ENCODE measurements at places on chromosomes 2 and 18.

GRCh38 chr2:101893681-101894381 lies 97.9 kb upstream of the IL1R2 start:
- DNase-seq, result no peak

GRCh38 chr2:70458661-70459060 lies 95.0 kb downstream of the TGFA start:
- no peak for DNase-seq

GRCh38 chr2:98472961-98473746 lies 28.5 kb downstream of the INPP4A start:
- DNase-seq, result no peak

GRCh38 chr18:9992973-9993520 lies 79.2 kb downstream of the VAPA start:
- no peak for DNase-seq

- DNase-seq, result no peak
Observed at GRCh38 chr2:237033536-237034060, 52.1 kb upstream of the COPS8 start.

- no peak for DNase-seq
Observed at GRCh38 chr2:191439481-191439880, 194.3 kb downstream of the MYO1B start.
